Vagina (tissue), 2 donors: ENCODE measurements at places on chromosomes 13 and 19.

- no peak for DNase-seq
These were observed 25.4 kb downstream of the ZNF558 start for GRCh38 chr19:8806661-8807060.

GRCh38 chr19:46303691-46304397, 7.0 kb downstream of the HIF3A start:
- DNase-seq, result no peak

GRCh38 chr19:41905273-41906002, 22.5 kb downstream of the ARHGEF1 start:
- DNase-seq, result no peak

DNA sequence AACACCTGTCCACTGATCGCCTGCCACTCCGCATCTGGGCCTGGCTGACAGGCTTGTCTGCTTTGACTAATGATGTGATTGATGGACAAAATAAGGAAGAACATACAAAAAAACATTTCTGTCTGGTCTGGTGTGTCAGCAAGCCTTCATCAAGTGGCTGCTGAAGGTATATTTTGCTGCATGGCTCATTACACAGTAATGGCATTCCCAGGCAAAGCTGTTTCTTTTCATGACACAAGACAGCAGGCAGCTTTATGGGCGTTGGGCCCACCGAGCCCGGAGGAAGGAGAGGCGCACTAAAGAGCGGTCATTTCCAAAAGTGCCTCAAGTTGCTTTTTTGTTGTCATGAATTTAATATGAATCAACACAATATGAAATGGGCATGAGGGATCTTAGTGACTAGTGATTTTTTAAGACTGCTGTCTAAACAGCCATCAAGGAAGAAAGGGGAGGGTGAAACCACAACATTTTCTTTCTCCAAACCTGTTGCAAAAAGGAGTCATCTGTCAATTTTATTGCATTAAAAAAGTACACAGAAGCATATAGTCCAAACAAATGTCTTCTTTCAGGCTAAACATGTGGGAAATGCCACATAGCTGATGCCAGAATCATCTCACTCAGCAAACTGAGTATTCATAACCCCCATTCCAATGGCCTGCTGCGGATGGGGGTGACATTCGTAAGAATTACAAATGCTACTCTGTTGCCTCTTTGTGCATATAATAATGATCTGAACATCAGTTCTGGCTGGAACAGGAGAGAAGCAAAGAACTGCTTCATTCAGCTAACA, 476.6 kb downstream of the ZNF536 start:
- DNase-seq, result no peak

GRCh38 chr13:74555651-74556420, 421.6 kb upstream of the KLF12 start:
- DNase-seq, result no peak

DNA sequence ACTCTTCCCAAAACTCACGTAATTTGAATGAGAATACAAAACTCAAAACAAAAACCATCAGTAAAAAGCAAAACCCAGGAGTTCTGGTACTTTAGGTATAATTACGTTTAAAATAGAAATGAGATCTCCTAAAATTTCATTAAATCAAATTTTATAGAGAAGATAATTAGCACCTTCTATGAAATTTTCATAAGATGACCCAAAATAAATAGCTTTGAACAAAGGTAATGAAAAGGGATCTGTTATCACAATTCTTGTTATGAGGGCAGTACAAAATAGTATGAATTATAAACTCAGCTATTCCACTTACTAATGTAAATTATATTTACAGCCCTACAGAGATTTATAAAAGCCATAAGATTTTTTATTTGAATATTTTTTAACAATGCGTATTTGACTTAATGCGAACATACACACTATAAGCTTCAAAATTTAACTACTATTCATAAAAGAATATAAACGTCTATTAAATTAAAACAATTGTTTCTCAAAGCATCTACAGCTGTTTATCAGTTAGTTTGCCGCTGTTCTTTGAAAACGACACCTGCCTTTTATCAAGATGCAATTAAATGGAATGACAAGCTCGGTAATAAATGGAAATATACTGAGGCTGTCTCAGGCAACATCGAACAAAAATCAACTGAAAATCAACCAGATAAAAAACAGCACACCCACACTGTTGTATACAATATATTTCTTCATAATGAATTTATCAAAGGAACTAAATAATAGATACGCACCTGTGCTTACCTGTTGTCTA, 63.8 kb downstream of the KCNRG start:
- no peak for DNase-seq

DNA sequence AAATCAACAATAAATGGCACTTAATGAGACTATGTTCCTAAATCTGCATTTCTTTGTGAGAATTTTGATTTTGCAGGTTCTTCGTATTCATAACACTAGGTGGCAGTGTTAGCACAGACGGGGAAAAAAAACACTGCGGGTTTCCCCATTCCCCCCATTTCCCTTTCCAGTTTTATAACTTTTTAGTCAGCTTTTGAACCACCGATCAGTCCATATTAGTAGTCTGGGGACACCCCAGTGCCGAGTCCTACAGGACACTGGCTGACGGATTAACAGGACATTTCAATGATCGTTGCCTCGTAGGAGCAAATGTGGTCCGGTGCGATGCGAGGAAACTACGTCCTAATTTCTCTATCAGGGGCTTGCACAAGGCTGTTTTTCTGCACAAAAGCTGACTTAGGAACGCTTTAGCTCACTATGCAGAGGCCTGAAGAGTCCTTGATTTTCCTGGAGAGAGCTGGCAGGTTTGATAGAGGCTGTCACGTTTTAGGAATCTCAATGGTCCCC, 234.3 kb downstream of the LMO7 start:
- no peak for DNase-seq

GRCh38 chr13:58587183-58587582, 955.6 kb downstream of the PCDH17 start:
- no peak for DNase-seq

- no peak for DNase-seq
These were observed 1261.0 kb upstream of the ATXN8OS start for GRCh38 chr13:68846663-68847062.

DNA sequence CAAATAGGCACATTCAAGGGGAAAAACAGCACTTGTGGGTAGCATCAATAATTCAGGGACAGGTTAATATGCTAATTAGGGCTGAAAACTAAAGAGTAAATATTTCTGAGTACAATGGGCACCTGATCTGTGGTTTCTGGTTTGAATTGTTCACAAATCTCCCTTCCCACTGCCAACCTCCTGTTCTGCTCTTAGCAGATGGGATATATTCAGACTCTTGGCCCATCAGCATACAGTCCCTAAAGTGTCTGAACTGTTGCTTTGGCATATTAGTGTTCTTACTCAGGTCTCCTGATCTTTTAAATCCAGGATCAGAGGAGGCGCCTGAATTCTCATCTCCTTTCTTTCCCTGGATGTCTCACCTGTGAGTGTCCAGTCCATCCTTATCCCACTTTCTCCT, 8.2 kb upstream of the LRCH1 start:
- DNase-seq, result no peak

GRCh38 chr19:41476583-41476982, 33.6 kb downstream of the ERICH4 start:
- DNase-seq, result no peak

- DNase-seq, result no peak
These were observed at the start of gene CDKN2D for GRCh38 chr19:10568826-10569651. CDKN2D (minus strand) TSS chr19:10568979; CDS start chr19:10568653, 326 bp downstream.

- no peak for DNase-seq
These were observed 276.4 kb downstream of the KLF5 start for GRCh38 chr13:73335210-73335609.

DNA sequence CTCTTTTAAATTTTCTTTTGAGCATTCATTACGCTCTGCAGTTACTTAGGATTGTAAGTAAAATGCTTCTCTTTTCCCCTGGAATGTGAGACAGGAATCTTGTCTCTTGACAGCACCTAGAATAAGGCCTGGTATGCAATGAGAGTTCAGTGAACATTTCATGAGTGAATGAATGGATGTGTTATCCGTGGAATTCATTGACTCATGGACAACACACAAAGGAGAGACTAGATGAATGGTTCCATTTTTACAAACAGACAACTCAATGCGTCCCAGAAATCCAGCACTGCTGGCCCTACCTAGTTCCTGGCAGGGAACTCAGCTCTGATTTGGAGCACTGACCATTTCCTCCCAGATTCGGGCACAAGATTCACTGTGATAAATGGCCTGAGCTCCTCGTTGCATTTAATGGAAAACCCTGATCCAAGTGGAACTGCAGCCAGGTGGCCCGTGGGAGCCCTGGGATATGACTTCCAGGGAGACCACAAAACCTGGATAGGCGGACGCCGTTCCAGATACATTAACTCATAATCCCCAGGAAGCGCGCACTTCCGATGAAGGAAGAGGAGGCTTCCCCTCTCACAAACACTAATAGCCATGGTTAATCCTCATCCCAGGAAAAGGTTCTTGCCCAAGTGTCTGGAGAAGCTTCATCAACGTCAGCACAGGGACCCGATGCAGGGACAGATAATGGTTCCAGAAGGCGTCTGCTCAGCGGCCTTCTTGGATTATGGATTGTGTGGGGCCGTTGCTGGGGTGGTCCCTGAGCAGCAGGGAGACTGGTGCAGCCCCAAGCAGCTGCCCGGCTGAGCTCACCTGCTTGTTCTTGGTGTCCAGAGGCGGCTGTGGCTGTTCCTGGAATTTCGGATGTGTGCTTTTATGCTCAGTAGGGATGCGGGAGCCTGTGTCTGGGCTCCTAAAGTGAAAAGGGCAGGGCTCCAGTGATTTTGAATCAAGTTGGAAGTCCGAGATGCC, 211.1 kb upstream of the TSHZ3 start:
- no peak for DNase-seq

- no peak for DNase-seq
These were observed 47.8 kb downstream of the NDFIP2 start for GRCh38 chr13:79528759-79529191.

GRCh38 chr13:99830931-99831330, 140.6 kb downstream of the ZIC5 start:
- no peak for DNase-seq

DNA sequence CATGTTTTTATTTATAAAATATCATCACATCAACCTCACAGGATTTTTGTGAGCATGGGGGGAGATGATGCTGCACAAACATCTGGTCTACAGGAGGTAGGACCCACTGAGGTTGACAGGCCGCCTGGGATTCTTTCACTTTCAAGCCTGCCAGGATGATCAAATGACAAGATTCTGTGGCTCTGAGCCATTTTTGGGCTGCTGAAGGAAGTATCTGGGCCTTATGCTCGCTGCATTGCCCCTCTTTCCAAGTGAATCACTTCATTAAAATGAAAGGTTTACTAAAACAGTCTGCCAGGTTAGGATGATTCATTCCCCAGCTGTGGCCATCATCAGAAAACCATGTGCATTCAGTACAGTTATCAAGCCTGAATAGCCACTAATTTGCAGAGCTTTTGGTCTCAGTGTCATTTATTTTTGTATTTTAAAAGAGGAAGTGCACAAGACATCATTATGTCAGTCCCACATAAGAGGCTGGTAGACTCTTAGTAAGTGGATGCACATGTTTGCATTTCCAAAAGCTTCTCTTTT, 34.4 kb downstream of the STARD13 start:
- DNase-seq, result no peak

DNA sequence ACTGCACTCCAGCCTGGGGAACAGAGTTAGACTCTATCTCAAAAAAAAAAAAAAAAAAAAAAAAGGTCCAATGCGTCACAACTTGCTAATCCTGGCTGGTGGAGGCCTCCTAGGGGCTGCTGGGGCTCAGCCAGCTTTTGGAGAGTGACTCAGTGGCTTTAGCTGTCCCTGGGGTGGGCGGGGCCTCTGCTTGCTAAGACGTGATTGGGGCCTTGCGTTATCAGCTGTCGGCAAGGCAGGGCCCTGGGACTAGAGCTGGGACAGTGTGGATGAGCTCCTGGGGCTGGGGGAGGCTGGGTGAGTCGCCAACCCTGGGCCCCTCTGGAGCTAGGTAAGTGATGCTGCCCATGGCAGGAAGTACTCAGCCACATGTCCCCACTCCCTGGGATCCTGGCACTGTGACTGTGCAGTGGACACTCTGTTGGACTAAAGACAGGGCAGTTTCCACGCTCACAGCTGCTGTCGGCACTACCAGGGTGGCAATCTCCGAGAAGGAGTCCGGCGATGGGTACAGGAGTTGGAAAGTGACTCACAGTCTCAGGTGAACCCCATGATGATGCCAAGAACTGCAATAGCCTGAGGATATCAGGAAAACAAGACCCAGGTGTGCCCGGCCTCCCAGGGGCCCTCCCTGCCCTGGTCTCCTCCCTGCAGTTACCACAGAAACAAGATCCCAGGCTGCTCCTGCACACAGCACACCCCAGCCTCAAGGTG, 32.2 kb downstream of the F2RL3 start:
- no peak for DNase-seq

DNA sequence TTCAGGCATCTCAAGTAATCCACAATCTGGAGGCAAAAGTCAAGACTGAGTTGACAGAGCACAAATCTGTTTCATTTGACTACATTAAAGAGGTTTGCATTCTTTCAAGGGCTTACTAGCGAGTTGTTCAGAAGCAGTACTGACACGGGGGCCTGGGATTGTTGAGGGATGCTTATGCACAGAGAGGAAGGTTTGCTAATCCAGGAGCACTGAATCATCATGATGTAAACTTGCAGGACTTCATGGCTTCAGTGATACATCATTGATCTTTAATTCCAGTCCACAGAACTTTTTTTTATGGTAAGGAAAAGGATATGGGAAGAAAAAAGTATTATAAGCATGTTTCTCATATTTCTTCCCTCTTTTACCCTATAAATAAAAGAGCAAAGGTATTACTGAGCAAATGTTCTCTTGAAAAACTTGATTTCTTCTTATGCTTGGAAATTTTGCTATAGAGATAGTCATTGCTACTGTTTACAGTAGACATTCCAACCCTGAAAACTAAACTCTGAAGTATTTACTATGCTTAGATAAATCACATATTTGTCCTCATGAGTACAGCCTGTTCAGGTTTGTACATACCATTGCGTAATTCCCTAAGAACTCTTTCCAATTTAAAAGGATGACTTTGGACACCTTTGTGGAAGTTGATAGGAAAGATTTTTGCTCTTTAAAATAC, 65.8 kb upstream of the KPNA3 start:
- no peak for DNase-seq

DNA sequence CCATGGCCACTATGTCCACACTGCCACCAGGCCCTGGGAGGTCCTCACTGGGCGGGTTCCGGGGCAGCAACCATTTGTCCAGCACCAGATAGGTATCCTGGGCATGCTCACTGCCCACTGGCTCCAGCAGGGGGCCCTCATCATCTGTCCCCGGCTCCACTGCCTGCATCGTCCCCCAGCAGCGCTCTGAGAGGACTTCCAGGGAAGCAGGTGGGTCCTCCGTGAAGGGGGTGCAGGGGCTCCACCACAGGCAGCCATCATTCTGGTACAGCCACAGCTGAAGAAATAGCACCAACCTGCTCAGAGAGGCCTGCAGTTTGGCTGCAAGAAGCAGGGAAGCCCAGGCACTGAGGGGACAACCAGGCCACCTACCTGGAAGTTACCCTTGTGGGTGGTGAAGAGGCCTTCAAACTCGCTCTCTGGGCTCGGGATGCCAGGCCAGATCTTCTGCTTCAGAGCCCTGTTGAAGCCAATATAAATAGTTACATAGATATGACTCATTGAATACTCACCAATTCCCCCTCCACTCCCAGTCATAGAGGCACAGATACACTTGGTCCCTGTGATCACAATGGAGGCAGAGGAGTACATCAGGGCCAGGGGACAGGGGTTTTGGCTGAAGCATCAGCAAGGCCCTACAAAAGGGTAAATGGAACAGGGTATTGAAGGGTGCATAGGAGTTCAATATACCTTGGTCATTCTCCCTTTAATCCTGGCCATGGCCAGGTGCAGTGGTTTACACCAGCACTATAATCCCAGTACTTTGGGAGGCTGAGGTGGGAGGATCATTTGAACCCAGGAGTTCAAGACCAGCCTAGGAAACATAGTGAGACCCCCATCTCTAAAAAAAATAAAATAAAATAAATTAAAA, 4.1 kb downstream of the SWSAP1 start:
- DNase-seq, result no peak
